Hematopoietic multipotent progenitor cell treated with erythropoietin and hydrocortisone succinate and interleukin-3 and kit ligand, for 17 days (in vitro differentiated cells): ENCODE measurements at places on chromosomes 3 and 15.

- DNase-seq: no peak
Observed at GRCh38 chr3:124579641-124580040, 150.6 kb upstream of the UMPS start.

- DNase-seq: no peak
Observed at GRCh38 chr3:69742391-69742790, 3.1 kb downstream of the MITF start.

DNA sequence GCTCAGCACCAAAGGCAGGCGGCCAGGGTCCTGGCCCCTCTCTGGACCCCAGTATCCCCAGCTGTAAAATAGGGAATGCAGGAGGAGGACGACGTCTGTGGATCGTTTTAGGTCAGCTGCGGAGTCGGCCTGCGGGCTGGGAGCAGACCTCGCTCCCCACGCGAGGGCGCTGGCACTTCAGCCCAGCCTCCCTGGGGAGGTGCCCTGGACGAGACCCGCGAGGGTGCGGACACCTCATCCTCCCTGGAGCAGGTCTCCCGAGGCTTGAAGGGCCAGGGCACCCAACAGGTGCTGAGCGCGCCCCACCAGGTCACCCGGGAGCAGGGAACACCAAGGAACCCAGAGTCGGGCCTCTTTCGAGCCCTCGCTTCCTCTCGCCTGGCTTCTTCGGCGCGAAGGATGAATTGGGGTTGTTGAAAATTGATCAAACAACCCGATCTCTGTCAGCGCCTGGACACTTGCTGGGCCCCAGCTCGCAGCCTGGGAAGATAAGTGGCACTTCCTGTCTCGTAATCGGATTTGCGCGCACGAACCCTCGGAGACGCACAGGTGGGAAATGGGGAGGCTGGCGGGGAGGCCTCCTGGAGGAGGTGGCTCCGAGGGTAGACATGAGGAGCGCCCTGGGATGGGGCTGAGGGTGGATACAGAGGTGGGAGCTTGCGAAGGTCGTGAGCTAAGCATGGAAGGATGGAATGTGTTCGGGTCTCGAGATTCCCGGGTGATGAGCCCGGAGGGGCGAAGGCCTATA, 588 bp upstream of the VIPR1 start:
- no peak for DNase-seq

DNA sequence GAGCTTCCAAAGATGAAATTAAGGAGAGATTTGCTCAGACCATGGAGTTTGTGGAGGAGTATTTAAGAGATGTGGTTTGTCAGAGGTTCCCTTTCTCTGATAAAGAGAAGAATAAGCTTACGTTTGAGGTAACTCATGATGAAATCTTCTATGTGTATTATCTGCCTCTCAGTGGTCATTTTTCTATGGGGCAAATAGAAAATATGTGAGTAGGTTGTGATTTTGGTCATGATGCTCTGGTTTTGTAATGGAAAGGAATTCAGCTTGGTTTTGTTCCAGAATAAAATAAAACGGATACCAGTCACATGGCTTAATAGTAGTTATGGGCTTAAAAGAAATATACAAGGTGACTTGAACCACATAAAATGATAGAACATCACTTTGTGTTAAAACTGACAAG, 181.1 kb downstream of the ITPR1 start:
- no peak for DNase-seq

DNA sequence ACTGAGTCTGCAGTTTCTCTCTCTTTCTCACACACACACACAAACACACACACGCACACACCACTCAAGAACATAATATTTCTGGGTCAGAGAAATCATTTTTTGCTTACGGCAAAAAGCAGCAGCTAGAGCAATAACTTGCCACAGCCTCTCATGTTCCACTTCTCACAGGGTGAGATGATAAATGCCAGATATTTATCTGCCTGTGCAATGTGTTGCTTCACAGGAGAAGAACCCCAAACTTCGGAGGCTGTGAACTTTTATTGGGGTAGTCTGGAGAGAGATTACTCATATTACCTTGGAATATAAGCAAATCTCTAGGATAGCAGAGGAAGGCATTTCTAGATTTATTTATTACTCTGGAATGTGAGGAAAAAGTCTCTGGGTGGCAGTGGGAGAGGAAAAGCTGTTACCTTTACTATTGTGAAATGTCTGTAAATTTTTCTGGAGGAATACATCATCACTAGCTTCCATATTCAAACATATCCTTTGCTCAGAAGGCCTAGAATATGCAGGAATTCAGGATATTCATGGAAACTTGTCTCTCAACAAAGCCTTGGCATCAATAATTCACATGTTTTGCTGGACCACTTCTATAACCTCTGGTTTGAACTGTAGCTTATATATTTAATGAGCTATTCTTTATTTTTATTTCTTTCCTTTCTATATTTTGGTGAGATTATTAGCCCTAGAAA, 369.2 kb downstream of the NSUN3 start:
- DNase-seq: no peak

- peak; percentile 19 for DNase-seq
Observed at GRCh38 chr3:14949126-14949525, 1.7 kb downstream of the NR2C2 start.

- DNase-seq: no peak
Observed at GRCh38 chr3:71271596-71271995, 311.9 kb downstream of the FOXP1 start.

GRCh38 chr15:101167753-101168462, 83.9 kb downstream of the CHSY1 start:
- peak; percentile 11 for DNase-seq

- DNase-seq: no peak
Observed at GRCh38 chr15:60548101-60548500, 69.2 kb upstream of the ICE2 start.

DNA sequence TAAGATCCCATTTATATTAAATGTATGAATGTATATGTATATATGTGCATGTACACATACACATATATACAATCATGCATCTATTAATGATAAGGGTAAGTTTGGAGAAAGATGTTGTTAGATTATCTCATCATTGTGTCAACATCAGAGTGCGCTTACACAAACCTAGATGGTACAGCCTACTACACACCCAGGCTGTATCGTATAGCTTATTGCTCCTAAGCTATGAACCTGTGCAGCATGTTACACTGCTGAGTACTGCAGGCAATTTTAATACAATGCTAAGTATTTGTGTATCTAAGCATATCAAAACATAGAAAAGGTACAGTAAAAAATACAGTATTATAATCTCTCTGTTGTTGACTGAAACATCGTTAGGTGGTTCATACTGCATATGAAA, 57.4 kb upstream of the ABHD17C start:
- no peak for DNase-seq

- DNase-seq: no peak
Observed at GRCh38 chr15:86865920-86866319, 786.2 kb downstream of the AGBL1 start.

- no peak for DNase-seq
Observed at GRCh38 chr3:104992676-104993075, 374.0 kb upstream of the ALCAM start.

GRCh38 chr3:34020726-34021680, 222.6 kb downstream of the PDCD6IP start:
- no peak for DNase-seq

- DNase-seq: peak; percentile 91
Observed at GRCh38 chr3:152376351-152377183, 107.8 kb downstream of the MBNL1 start.

GRCh38 chr15:40075298-40076044, 33.2 kb downstream of the BMF start:
- no peak for DNase-seq

DNA sequence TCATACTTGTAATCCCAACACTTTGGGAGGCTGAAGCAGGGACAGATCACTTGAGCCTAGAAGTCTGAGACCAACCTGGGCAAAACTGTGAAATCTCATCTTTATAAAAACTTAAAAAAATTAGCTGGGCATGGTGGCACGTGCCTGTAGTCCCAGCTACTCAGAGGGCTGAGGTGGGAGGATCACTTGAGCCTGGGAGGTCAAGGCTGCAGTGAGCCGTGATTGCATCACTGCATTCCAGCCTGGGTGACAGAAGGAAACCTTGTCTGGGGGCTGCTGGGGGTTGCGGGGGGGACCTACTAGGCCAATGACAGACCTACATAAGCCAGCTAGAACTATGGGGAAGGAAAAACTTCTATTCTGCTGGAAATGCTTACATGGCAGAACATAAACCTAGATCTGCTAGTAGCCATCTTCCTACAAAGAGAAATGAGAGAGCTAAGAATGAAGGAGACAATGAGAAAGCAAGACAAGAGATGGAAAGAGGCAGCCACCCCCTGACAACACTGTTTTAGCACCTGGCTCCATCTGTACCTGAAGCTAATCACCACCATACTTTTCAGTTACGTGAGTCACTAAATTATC, 23.9 kb downstream of the FOXP1 start:
- DNase-seq: no peak

GRCh38 chr15:81097890-81098280, 36.2 kb upstream of the CFAP161 start:
- DNase-seq: no peak

GRCh38 chr3:24506966-24507775, 12.5 kb upstream of the THRB start:
- DNase-seq: no peak

DNA sequence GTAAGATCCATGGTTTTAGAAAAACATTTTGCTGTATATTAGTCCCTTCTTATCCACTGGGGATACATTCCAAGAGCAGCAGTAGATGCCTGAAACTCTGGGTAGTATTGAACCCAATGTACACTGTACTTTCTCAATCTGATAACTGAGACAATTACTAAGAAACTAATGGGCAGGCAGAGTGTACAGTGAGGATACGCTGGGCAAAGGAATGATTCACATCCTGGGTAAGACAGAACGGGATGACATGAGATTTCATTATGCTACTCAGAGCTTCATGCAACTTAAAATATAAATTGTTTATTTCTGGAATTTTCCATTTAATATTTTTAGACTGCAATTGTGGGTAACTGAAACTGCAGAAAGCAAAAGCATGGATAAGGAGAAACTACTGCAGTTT, 46.2 kb upstream of the TEX55 start:
- DNase-seq: no peak

DNA sequence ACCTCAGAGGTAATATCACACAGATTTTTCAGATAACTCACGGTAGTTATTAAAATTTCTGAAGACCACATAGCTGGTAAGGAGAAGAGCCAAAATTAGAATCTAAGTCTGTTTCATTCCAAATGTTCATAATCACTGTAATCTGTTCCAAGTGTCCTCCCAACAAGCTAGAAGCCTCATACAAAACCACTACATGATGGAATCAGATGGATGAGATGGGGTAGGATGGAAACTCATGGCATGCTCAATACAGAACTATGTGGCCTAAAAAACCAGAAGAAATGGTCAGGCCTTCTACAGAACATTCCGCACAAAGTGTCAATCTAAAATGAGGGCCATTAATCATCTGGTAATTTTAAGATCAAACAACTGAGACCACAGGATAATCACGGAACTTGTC, 91.8 kb downstream of the THBS1 start:
- no peak for DNase-seq

GRCh38 chr3:73045391-73045790, 16.1 kb upstream of the EBLN2 start:
- DNase-seq: no peak

GRCh38 chr15:33746203-33746602, 222.1 kb upstream of the CHRM5 start:
- DNase-seq: no peak

DNA sequence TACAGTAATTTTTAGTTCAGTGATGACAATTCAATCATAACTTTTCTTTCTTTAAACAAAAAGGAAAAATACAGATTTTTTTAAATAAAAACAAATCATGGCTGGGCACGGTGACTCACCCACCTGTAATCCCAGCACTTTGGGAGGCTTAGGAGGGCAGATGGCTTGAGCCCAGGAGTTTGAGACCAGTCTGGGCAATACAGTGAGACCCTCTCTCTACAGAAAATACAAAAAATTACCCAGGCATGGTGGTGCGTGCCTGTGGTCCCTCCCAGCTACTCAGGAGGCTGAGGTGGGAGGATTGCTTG, 25.6 kb upstream of the ATG7 start:
- no peak for DNase-seq

DNA sequence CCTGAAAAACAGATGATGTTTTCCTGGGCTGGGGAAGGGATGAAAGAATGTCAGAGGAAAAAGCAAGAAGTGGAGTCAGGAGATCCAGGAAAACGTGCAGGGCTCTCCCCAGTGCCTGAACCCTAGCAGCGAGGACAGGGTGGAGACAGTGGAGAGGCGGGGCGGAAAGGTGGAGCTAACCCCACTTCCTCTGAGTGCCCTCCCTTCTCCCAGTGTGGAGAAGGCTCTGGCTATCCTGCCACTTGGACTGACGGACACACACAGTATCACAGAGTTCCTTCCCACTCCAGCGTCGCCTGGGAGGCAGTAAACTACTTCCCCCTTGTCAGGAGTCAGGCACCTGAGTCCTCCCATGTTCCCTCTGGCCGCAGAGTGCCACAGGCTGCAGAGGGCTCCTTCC, 125.3 kb upstream of the CHRNA7 start:
- no peak for DNase-seq

DNA sequence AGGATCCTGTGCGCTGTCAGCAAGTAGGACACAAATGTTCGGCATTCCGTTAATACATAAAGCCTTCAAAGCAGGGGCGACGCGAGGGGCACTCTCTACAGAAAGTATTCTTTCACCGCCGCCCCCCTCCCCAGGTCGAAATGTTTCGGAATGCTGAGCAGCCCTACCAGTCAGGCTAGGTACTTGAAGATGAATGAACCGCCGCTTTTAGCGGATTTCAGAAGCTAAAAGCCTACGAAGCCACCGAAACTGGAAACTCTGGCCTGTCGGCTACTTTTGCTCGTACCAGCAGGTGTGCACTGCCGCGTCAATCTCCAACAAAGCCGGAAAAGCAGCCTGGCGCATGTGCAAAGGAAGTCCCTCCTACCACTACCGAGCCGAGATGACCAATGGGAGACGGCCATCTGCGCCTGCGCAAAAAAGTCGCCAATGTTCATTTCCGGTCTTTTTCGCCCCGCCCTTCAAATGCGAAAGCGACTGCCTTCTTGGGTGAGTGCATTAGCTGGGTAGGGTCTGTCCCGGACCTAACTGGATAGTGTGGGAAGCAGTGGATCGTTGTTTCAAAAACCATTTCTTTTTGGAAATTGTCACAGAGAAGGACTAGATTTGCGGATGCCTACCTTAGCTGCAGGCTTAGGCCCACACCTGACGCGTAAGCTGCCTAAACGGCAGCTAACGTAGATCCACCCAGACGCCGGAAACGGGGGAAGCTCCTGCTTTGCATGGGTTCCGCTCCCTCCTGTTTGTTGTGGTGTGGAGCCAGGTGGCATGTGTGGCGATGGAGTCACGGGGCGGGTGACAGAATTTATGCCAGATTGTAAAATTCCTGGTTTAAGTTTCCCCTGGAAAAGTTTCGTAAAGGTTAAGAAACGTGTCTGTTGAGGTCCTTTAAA, at the start of gene WDR5B:
TSS of gene WDR5B (minus strand) at position 301 of the 893 bp plus-strand sequence. CDS start 534 bp downstream, outside the sequence.
- peak; percentile 99 for DNase-seq
